ENCODE measurements at places on chromosomes 5 and 9.

DNA sequence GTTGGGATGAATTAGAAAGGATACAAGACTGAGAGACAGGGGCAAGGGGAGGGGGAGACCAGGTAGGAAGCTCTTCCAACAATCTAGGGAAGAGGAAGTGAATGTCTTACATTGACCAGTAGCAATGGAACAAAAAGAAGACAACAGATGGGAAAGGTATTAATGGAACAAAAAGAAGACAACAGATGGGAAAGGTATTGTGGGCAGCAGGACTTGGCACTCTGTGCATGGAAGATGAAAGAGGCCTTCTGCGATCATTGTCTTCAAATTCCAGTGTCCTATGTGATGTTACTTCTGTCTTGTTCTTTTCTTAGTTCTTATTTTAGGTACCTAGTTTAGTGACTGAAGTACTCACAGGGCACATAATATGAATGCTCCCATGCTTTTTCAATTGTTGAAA, 161.8 kb downstream of the PALM2AKAP2 start:
- DNase-seq: no peak

- DNase-seq: no peak
Observed at GRCh38 chr9:86713970-86714369, 233.3 kb downstream of the GAS1 start.

GRCh38 chr5:77015938-77016569, 14.2 kb upstream of the AGGF1 start:
- DNase-seq: peak; percentile 29

DNA sequence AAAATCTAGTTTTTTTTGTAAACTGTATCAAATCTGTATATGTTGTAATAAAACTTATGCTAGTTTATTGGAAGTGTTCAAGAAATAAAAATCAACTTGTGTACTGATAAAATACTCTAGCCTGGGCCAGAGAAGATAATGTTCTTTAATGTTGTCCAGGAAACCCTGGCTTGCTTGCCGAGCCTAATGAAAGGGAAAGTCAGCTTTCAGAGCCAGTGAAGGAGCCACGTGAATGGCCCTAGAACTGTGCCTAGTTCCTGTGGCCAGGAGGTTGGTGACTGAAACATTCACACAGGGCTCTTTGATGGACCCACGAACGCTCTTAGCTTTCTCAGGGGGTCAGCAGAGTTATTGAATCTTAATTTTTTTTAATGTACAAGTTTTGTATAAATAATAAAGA, 24.3 kb downstream of the HMGCR start:
- DNase-seq: no peak

GRCh38 chr5:170885809-170886208, 24.0 kb downstream of the RANBP17 start:
- no peak for DNase-seq

DNA sequence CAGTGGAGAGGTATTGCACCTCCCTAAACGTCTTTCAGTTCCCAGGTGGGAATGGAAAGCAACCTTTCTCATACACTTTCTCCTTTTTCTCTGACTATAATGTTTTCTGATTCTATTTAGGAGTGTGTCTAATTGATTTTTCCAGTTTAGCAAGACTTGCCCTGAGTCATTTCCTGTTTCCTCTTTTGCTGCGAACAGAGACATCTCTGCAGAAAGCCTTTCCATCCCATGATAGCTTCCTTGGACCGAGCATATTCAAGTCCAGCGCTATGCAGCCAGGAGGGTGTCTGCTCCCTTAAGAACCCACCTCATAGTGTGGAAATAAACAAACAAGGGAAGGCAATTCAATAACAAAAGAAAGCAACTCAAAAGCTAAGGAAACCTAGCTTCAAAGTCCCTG, 60.0 kb upstream of the CDH6 start:
- DNase-seq: no peak

- DNase-seq: no peak
Observed at GRCh38 chr5:62309107-62309506, 3.1 kb downstream of the KIF2A start.

DNA sequence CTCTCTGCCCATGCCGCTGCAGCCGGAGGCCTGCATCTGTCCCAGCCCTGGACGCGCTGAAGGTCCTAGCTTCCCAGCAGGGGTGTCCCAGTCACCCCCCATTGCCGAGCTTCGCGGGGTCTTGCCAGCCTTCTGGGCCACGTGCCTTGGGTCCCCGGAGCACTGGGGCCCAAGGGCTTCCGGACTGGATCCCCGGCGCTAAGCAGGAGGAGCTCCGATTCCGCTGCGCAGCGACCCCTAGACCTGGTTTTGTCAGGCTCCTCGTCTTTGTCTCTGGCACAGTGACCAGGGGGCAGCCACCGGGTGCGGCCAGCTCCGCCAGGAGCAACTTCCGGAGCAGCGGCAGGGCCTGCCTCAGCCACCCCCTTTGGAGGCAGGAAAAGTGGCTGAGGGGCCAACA, 3.3 kb upstream of the IRX1 start:
- no peak for DNase-seq

DNA sequence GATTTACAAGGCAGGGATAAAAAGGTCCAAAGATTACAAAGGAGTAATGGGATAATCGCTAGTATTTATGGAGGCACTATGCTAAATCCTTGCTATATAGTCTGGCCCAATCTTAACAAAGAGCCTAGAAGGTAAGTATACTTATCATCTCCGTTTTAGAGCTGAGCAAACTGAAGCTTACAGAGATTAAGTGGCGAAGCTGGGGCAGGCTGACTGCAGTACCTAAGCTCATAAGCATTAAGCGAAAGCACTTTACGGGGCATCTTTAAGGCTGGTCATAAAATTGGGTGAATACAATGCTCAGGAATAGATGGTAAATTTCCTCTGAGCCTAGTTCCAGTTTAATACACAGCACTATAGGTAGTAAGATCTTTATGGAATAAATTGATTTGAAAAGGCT, 30.0 kb upstream of the ZNF366 start:
- no peak for DNase-seq

DNA sequence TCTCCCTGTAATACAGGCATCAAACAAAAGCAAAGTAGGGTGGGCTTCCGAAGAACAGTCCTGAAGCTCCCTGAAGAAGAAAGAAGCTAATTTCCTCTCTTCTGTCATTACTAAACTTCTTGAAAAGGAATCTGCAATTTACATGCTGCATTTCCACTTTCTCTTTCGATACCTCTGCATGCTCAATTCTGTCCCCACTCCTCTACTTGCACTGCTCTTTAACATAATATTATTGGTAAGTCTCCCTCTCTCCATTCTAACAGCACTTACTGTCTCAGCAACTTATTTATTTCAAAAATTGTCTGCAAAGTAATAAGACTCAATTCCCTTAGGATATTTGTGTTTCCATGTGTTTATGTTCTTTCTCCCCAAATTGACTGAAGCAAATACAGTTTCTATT, 3.9 kb upstream of the PLPP1 start:
- DNase-seq: peak; percentile 42

DNA sequence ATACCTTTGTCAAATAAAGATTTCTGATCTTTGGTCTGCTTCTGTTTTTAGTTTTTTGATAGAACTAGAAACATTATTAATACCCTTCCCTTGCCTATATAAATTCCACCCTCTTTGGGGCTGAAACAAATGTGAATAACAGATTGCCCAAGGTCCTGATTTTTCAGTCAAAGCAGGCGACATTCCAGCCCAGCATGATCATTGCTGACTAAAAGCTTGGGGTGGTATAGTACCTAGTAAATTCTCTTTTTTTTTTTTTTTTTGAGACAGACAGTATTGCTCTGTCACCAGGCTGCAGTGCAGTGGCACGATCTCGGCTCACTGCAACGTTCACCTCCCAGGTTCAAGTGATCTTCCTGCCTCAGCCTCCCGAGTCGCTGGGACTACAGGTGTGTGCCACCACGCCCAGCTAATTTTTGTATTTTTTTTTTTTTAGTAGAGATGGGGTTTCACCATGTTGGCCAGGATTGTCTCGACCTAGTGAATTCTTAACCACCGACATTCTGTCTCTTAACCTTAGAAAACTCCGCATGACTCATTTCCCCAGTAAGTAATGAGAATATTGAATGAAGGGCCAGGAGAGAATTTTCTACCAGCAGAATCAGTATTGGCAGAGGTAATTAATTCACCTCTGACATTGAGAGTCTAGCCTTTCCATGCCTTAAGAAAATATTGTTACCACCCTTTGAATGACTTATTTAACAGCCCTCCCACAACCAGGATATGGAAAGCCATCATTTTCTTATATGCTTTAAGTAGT, 226.4 kb downstream of the GNA14 start:
- DNase-seq: no peak

GRCh38 chr9:91348191-91348807, 13.4 kb downstream of the AUH start:
- no peak for DNase-seq

DNA sequence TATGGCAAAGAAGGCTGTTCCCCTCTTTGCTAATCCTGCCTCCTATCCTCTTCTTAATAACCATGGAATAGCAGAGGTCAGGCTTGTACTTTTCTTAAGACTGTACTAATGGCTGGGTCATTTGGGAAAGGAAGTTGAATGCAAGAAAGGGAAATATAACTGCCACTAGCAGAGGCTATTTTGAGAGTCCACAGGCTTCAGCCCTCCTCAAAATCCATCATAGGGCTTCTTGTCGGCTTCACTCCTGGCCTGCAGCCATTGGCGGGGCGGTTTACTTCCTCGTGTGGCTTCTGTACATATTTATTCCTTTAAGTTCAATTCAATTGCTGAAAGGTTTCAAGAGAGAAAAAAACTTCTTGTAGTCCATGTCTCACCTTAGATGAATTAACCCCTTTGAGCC, 2.8 kb upstream of the PARP8 start:
- DNase-seq: no peak

GRCh38 chr9:69593301-69593700, 78.9 kb downstream of the APBA1 start:
- DNase-seq: no peak

DNA sequence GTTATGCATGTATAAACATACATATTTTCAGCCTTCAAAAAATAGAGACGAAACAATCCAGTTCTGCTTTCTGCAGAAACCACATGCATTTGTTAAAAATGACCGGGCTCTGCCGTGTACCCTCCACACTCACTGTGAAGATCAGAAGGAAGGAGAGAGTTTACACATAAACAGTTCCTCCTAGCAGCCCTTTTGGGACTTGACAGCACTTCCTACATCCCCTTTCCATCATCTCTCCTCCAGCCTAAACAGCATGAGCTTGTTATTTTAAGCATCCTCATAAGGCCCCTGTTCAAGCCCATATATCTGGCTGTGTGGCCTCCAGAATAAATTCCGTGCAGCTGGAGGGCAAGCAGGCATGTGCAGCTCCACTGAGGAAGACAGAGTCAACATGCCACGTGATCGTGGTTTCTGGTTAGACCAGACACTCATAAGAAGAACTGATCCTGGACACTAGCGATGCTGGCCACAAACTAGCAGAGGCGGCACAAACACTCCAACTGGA, 42.2 kb downstream of the NIPAL4 start:
- peak; percentile 87 for DNase-seq

DNA sequence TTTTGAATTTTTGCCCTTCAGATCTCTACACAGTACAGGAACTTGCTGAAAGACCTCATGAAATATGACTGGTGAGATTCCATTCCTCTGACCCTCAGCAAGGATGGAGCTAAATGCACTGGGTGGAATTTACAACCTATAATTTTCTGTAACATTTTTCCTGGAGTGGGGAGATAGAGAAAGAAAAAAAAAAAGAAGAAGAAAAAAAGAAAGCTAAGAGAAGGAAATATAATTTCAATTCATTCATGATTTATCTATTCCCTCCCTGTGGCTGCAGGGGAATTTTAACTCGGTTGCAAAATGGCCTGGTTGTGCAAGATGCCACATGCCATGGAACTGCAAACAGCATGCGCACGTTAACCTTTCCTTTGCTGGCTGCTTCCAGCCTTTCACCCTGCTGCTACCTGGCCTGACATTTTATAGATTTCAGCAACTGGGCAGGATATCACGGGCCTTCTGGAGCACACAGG, 155.4 kb downstream of the FSTL4 start:
- no peak for DNase-seq

GRCh38 chr5:133449181-133449580, 163.2 kb downstream of the FSTL4 start:
- DNase-seq: no peak

DNA sequence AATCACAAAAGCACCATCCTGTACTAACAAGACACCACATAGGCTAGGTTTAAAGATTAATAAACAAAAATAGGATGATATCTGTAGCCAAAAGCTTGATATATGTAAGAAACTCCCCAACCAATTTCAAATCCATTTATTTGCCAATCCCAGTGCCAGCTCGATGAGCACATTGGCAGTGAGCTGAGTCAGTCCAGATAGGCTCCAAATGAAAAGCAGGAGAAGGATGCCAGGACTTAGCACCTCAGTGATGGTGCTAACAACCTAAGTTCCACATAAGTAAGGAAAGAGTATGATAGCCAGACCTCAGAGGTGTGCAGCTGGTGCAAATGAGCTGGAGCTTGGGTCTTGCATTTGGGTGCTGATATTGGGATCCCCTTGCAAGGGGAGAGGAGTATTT, 158.1 kb downstream of the SIL1 start:
- DNase-seq: no peak

DNA sequence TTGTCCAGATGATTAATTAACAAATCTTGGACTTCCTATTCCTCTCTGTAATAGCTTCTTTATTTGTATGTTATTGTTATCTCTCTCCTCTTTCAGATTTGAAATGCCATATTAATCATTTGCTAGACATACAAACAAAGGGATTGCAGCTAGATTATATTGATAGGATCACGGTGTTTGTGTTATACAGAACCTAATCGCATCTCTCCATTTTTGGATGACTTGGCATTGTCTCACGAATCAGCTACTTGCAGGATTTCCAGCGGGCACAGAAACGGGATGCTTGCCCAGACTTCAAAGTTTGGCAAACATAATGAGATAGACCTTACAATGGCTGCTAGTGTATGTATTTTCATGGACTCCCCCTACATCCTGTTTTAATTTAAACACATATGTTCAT, 368.1 kb downstream of the TLE4 start:
- no peak for DNase-seq
